Adipose tissue (tissue), 3 donors: ENCODE measurements at places on chromosomes 7 and 10. TPM values are rescaled to one million over a fixed set of nuclear protein-coding genes. Genes with fewer than 3 reads are reported as not detected.

OR2A42 gene
- not detected for polyA plus RNA-seq

EPHA1 gene
- polyA plus RNA-seq = 4.9 TPM

NKX1-2 gene
- not detected for polyA plus RNA-seq

HMX3 gene
- not detected for polyA plus RNA-seq

DNAJC12 gene
- polyA plus RNA-seq = 0.52 TPM

KAZALD1 gene
- 1.2 TPM for polyA plus RNA-seq

NME8 gene
- not detected for polyA plus RNA-seq

SLIT1 gene
- 0.18 TPM for polyA plus RNA-seq

FAM200A gene
- polyA plus RNA-seq = 2.3 TPM

CXCL12 gene
- 306 TPM for polyA plus RNA-seq

PAPOLB gene
- not detected for polyA plus RNA-seq

TMEM213 gene
- not detected for polyA plus RNA-seq

LRMDA gene
- polyA plus RNA-seq = 7.2 TPM

CFAP46 gene
- polyA plus RNA-seq = 0.13 TPM

FGL2 gene
- polyA plus RNA-seq = 14.4 TPM

NPTX2 gene
- polyA plus RNA-seq = 10.3 TPM

CYP3A7 gene
- not detected for polyA plus RNA-seq

FGFR2 gene
- polyA plus RNA-seq = 13.5 TPM

KIAA1217 gene
- polyA plus RNA-seq = 18.7 TPM

BEND7 gene
- 6.1 TPM for polyA plus RNA-seq

PNLIPRP3 gene
- polyA plus RNA-seq = 0.05 TPM

SLC18A3 gene
- not detected for polyA plus RNA-seq

MBL2 gene
- polyA plus RNA-seq = not detected

GDF2 gene
- not detected for polyA plus RNA-seq

ACSL5 gene
- 15.0 TPM for polyA plus RNA-seq

FERD3L gene
- not detected for polyA plus RNA-seq

LHFPL3 gene
- polyA plus RNA-seq = 0.02 TPM

C10orf67 gene
- not detected for polyA plus RNA-seq

SUN3 gene
- not detected for polyA plus RNA-seq

C10orf105 gene
- polyA plus RNA-seq = 0.03 TPM

TRIM4 gene
- 17.1 TPM for polyA plus RNA-seq

GPR15LG gene
- not detected for polyA plus RNA-seq

DYDC2 gene
- polyA plus RNA-seq = 0.07 TPM

NEBL gene
- polyA plus RNA-seq = 1.2 TPM

SFRP4 gene
- 3.0 TPM for polyA plus RNA-seq

CRYGN gene
- 0.68 TPM for polyA plus RNA-seq

PRR15 gene
- 1.6 TPM for polyA plus RNA-seq

TMEM140 gene
- 26.2 TPM for polyA plus RNA-seq

CNPY4 gene
- 12.1 TPM for polyA plus RNA-seq

IKZF5 gene
- 8.3 TPM for polyA plus RNA-seq

TSPAN14 gene
- 29.5 TPM for polyA plus RNA-seq

SEMA4G gene
- polyA plus RNA-seq = 10.0 TPM

TWNK gene
- polyA plus RNA-seq = 4.9 TPM
